Mammary epithelial cell (primary cell): ENCODE measurements at places on chromosomes 2 and 18. TPM values are rescaled to one million over a fixed set of nuclear protein-coding genes. Genes with fewer than 3 reads are reported as not detected.

DYSF gene
- total RNA-seq: 46.5 TPM

VWA3B gene
- 0.66 and 0.72 TPM in 2 replicates for total RNA-seq

IL1R2 gene
- total RNA-seq: 1.0 and 3.1 TPM in 2 replicates

FN1 gene
- total RNA-seq: 20,313 TPM

SLC30A3 gene
- total RNA-seq: 0.17 TPM

MBP gene
- total RNA-seq: 43.3 and 52.3 TPM in 2 replicates

GKN1 gene
- 0.43 TPM in 1 of 2 replicates, not detected in the other for total RNA-seq

CMPK2 gene
- 0.13 and 0.26 TPM in 2 replicates for total RNA-seq

EFHD1 gene
- total RNA-seq: 2.0 TPM

PLB1 gene
- total RNA-seq: 4.2 and 5.2 TPM in 2 replicates

AGXT gene
- not detected in 2 replicates for total RNA-seq

CACNB4 gene
- 0.17 TPM for total RNA-seq

GRB14 gene
- 6.3 and 9.8 TPM in 2 replicates for total RNA-seq

GCG gene
- total RNA-seq: not detected in 2 replicates

OR6B3 gene
- total RNA-seq: not detected

SERPINB10 gene
- total RNA-seq: not detected in 2 replicates

NT5C1B gene
- 0.17 TPM for total RNA-seq

SCN3A gene
- not detected in 2 replicates for total RNA-seq

LRRTM1 gene
- not detected for total RNA-seq

COL3A1 gene
- 3.8 TPM for total RNA-seq

SERPINB11 gene
- not detected in 2 replicates for total RNA-seq

SIX3 gene
- not detected for total RNA-seq

KCNIP3 gene
- total RNA-seq: 2.9 and 4.8 TPM in 2 replicates

SERPINB13 gene
- 4.8 and 12.4 TPM in 2 replicates for total RNA-seq

ACKR3 gene
- 79.0 TPM for total RNA-seq

EN1 gene
- not detected in 2 replicates for total RNA-seq

HAUS1 gene
- 12.5 and 26.3 TPM in 2 replicates for total RNA-seq

TWIST2 gene
- 0.83 TPM for total RNA-seq

SULT1C2 gene
- not detected in 2 replicates for total RNA-seq
